ENCODE measurements at places on chromosomes 6 and 20. TPM values are rescaled to one million over a fixed set of nuclear protein-coding genes. Genes with fewer than 3 reads are reported as not detected.

- H3K27me3 ChIP-seq: peaks cover 4% of the 10 kb centered on the region
- H3K4me1 ChIP-seq: no peaks in the 10 kb centered on the region
- DNase-seq: no peak
- no peaks in the 10 kb centered on the region for H3K36me3 ChIP-seq
- no peak overlapping the region for H3K27ac ChIP-seq
Observed at GRCh38 chr20:48818481-48818987, 9.3 kb downstream of the PREX1 start.

- no peaks in the 10 kb centered on the region for H3K27me3 ChIP-seq
- no peaks in the 10 kb centered on the region for H3K36me3 ChIP-seq
- H3K4me1 ChIP-seq: no peaks in the 10 kb centered on the region
- peak; percentile 70 for DNase-seq
- H3K4me3 ChIP-seq: no peak overlapping the region
- peak overlapping the region; percentile 69 for H3K27ac ChIP-seq
Observed at GRCh38 chr6:81451787-81452186, 300.7 kb downstream of the TENT5A start.

DNA sequence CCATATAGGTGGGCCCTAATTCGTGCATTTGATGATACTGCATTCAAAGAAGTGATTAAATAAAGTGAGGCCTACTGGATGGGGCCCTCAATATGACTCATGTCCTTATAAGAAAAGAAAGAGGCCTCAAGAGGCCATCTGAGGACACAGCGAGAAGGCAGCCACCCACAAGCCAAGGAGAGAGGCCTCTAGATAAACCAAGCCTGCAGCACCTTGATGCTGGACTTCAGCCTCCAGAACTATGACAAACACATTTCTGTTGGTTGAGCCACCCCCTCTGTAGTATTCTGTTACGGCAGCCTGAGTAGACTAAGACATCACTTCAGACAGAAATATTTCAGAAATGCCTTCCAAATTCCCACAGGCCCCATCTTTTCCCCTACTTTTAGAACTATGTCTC, 82.5 kb upstream of the PLEKHG1 start:
- H3K36me3 ChIP-seq: no peaks in the 10 kb centered on the region
- peaks cover 10% of the 10 kb centered on the region for H3K4me1 ChIP-seq
- H3K27ac ChIP-seq: no peak overlapping the region

DNA sequence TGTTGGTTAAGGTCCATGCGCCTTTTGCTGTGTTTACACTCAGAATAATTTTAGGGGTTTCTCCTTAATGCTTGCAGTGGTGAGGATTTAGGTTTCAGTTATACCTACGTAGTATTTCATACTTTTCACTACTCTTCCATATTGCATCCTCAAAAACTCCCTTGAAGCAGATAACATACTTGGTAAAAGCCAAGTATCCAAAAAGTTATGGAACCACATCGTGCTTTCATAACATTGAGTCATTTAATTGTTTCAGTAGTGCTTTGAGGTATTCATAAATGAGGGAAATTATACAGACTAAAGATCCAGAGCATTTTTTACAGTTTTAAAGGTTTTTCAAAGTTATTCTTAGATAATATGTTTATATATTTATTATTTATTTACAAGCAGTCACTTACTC, 4.0 kb upstream of the ATXN1 start:
- H3K4me1 ChIP-seq: peaks cover 23% of the 10 kb centered on the region
- H3K4me3 ChIP-seq: no peak overlapping the region
- DNase-seq: no peak

The GGTLC1 gene
- not detected for polyA plus RNA-seq

The SLC26A8 gene
- not detected for polyA plus RNA-seq

All from hepatocyte (in vitro differentiated cells).